Epithelial cell of proximal tubule (primary cell): ENCODE measurements at places on chromosomes 16 and 17.

DNA sequence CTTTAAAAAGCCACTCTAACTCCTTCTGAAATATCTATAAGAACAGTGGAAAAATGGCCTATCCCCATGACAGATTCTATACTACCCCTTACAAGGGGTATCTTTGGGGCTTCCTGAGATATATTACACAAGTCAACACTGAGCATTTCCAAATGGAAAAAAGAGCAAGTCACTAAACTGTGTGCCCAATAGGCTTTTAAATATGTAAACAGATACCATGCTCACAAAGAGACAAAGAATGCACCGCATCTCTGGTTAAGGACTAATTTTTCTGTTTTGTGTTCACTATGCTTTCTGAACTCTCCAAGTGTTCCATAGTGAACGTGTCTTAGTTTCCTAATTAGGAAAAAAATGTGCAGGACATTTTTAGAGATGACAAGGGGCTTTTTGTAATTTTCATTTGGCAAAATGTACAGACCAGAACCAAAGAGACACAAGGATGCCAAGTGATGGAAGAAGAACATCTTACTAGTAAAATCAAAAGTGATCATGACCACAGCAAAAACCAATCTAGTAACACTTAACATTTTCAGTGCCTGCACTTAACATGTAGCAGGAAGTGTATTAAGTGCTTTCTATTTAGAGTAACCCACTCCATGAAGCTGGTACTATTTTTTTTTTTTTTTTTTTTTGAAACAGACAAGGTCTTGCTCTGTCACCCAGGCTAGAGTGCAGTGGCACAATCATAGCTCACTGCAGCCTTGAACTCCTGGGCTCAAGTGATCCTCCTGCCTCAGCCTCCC, 21.5 kb downstream of the MYH11 start:
- no peak for DNase-seq

GRCh38 chr17:4908711-4909496, 6.0 kb upstream of the CHRNE start:
- DNase-seq, result peak; percentile 81

DNA sequence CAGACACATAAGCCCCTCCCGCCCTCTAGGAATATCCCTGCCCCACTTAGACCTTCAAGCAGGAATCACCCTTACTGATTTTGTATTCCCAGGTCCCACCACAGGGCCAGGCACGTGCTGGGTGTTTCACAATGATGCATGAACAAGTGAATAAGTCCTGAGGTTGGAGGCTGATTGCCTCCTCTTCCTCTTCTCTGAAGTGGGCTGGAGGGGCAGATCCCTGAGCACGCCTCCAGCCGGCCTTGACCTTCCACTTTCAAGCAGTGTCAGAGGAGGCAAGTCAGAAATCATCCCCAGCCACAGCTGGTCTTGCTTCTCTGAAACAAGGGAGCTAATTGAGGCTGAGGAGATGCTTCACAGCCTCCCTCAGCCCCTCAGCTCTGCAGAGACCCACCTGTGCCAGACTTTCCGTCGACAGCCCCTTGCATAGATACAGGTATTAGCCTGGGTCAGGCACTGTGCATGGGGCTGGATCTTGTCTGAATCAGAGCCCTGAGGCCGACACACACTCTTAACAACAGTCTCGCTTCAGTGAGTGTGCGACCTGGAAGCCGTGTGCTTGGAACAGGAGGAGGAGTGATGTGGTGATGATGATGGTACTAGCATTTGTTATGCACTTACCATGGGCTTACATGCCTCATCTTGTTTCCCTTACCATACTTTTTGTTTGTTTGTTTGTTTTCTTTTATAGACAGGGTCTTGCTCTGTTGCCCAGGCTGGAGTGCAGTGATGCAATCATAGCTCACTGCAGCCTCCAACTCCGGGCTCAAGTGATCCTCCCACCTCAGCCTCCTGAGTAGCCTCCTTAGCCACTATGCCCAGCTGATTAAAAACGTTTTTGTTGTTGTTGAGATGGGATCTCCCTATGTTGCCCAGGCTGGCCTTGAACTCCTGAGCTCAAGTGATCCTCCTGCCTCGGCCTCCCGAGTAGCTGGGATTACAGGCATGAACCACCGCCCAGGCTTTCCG, 15.0 kb downstream of the MRM1 start:
- no peak for DNase-seq

GRCh38 chr16:54080524-54081008, 206.0 kb downstream of the IRX3 start:
- DNase-seq, result peak; percentile 88

- DNase-seq, result no peak
These were observed 13.3 kb upstream of the RFWD3 start for GRCh38 chr16:74679983-74680382.

- DNase-seq, result peak; percentile 91
These were observed 41.5 kb downstream of the TK2 start for GRCh38 chr16:66508248-66508913.

- peak; percentile 88 for DNase-seq
These were observed at the start of gene CD68 for GRCh38 chr17:7579001-7579833. TSS of gene CD68 (plus strand) at chr17:7579638. CDS start at chr17:7579678, 40 bp downstream.
